ENCODE measurements at places on chromosomes 3 and 15.

DNA sequence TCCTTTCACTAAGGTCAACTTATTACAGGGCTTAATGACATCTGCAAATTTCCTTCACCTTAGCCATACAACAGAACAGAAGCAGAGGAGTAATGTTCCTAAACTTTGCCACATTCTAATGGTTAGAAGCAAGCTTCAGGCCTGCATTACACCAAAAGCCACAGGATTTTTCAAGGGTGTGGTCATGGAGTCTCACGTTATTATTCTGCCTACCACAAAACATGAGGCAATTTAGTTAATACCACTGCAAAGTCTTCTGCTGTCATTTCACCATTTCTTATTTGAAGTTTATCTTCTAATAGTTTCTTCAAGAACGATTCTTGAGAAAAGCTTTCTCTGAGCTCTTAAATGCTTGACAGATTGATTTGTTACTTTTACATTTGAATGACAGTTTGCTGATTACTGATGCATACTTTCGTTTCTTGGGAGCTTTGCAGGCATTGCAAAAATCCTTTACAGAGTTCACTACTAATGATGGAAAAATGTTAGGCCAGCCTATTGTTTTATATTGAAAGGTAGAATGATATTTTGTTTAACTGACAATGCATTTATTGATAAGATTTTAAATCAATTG, 1257.1 kb downstream of the NSUN3 start:
- no peak for DNase-seq

GRCh38 chr3:100970477-100970990, 22.7 kb downstream of the ABI3BP start:
- DNase-seq, result peak; percentile 70

DNA sequence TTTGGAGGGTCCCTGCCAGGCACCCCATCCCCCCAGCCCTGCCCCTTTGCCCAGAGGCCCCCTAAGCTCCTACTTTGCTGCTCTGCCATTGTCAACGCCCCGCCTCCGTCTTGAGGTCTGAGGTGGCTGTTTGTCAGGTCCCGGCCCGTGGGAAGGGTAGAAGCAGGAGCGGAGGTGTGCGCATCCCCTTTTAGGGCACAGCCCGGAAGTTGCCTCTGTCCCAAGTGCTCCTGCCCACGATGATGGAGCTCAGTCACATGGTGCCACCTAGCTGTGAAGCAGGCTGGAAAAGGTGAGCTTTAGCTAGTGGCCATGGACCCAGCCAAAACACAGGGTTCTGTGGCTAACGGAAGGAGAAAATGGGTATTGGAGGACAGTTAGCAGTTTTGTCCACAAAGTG, 28.5 kb upstream of the LCTL start:
- DNase-seq, result peak; percentile 39

DNA sequence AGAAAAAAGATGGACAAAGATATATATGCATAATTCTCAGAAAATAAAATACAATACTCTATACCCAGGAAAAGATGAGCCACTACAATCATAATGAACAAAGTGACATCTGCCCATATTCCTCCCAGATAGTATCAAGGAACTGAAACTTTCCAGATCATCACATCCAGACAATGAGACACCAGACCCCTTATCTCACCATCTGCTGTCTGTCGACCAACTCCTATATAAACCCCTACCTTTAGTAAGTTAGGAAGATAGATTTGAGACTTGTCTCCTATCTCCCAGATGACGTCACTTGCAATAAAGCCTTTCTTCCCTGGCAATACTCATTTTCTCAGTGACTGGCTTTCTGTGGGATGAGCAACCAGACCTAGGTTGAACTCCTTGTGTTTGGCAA, 1071.6 kb downstream of the PLOD2 start:
- DNase-seq, result no peak

DNA sequence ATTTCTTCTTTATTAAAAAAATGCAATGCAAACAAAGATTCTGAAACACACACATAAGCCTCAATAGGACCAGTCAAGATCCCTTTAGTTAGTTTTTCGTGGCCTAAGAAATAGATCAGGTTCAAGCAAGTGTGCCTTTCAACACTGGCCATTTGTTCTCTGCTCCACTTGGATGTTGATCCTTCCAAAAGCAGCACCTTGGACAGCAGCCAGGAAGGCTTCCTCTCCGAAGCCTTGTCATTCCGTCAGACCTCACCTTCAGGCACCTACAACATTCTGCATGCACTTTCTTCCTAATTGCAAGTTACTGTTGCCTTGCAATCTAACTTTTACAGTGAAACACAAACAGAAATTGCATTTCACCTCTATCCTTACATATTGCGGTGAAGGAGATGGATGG, 155.9 kb upstream of the FEZF2 start:
- DNase-seq, result no peak

DNA sequence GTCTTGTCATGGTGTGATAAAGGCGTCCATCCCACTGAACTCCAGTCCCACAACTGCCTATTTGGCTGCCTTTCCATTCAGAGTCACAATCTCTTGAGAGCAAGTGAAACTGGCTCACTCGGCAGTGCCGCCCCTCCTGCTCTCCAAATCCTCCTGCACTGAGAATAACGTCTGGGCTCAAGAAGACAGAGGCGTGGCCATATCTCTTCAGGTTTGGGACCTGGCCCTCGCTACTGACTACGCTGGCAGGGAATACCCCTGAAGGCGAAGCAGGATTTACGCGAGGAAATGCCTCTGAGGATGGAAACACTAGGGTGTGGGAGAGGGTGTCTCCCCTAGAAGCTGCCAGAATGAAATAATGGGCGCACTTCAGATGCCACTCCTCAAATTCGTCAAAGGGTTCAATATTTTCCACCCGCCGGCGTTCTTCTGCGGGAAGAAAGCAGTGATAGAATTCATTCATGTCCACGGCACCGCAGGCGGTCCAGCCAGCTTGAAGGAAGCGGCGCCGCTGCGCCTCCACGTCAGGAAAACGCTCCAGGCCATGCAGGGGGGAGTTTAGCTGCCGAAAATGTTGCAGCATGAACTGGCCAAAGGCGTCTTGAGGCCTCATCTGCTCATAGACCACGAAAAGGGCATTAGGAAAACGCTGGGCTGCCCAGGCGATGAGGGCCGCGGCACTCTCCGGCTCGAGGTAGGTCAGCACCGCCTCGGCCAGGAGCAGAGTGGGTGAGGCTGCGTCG, 985 bp downstream of the LCMT2 start:
- no peak for DNase-seq

GRCh38 chr3:45595364-45596195, 1.0 kb downstream of the LIMD1 start:
- DNase-seq, result no peak

DNA sequence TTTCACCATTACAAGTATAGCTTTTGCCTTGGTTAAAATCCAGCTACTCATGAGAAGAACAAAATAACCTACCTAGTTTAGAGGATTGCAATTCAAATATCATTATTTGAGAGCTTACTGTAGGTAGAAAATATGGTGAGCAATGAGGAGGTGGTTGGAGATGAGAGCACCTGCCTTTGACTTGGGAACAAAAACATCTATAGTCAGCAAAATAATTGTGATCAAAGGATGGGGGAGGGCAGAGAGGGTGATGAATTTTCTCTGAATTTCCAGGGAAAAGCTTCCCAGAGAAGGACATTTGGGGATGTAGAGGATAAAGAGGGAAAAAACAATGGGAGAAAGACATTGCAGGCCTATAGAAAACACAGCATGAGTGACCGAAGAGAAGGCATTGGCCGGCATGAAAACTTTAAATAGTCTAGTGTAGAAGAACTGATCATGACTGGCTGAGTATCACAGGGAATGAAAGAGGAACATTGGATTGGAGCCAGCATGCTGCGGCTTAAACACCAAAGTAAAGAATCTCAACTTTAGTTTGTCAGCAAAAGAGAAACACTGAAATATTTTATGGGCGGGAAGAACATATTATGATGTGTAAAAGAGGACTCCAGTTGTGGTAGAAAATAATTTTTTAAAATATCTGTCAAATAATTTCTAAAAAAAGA, 581.3 kb downstream of the UNC13C start:
- DNase-seq, result no peak

DNA sequence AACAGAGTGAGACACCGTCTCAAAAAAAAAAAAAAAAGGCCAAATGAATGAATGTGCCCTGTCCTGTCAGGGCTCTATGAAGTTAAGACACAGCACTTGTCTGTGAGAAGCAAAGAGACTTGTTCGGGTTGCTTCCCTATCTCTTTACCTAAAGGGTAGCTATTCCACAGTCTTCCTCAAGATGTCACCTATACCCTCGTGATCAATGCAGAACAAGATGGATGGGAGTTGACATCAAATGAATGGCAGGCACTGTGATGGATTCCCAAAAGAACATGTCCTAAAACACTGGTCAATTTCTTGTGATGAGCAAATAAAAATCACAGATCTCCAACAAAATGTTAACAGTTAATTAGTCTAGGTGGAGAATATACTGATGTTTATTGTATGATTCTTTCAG, 9.5 kb downstream of the TADA3 start:
- no peak for DNase-seq

DNA sequence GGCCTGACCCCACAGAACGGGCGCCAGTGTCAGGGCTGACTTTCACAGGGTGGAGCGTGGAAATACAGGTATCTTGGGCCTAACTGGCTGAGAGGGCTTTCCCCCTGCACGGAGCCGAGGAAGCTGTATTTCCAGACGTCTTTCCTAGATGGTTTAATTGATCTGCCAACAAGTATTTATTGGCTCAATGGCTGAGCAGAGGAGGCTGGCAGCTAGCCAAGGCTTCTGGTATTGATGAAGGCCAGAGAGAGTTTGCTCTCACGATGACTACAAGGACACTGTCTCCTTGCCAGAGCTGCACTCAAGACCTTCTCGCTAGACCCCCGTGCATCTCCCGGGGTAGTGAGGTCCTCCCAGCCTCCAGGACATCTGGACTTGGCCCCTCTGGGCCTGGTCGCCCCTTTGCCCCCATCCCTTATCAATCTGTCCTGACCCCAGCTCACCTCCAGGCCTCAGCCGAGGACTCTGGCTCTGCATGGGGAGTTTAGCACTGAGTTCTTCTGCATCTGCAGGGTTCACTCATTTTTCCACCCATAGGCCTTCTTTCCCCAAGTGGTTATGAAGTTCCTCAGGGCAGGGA, 20.6 kb downstream of the SPSB4 start:
- peak; percentile 36 for DNase-seq

DNA sequence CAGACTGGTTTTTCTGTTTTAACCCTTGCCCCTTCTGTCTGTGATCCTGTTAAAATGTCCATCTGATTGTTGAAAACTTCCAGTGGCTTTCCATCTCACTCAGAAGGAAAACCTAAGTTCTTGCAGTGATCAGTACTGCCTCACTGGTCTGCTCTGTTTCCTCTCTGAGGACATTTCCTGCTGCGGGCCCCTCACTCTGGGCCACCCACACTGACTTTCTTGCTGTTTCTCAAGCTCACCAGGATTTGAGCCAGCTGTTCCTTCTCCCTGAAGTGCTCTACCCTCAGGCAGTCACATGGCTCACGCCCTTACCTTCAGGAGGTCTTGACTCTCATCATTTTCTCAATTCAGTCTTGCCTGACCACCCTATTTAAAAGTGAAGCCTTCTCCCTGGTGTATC, 1.8 kb downstream of the GRK7 start:
- DNase-seq, result no peak

- no peak for DNase-seq
Measured at GRCh38 chr3:175798326-175798725, 939.2 kb downstream of the NAALADL2 start.

- DNase-seq, result no peak
Measured at GRCh38 chr15:72511536-72511935, 37.4 kb downstream of the ARIH1 start.

GRCh38 chr3:156764751-156765150, 61.4 kb upstream of the LEKR1 start:
- DNase-seq, result no peak

DNA sequence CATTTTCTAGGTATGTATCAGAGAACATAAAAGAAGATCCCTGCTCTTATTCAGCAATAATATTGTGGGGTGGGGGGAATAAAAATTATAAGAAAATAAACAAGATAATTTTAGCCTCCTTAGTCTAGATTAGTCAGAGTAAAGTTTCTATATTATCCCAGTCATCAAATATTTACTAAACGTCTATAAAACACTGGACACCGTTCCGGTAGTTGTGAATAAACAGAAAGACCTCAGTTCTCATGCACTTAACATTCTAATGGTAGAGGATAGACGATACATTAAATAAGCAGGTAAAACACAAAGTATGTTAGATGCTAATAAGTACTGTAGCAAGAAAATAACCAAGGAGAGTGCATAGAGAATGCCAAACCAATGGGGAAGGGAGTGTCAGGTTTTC, 425.0 kb downstream of the GBE1 start:
- no peak for DNase-seq

DNA sequence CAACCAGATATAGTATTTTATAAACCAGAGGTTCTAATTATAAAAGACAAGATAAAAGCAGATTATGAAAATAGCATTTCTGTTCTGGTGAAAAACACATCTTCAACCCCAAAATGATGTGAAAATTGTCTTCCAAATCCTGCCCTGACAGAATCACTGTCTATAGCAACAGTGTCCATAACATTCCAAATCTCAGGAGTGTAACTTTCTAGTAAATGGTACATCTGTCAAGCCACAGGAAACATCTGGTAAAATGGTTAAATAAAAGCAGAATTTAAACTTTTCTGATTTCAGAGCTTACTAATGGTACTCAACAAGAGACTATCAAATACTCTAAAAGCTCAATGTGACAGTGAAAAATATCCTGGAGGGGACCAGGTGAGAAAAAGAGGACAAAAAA, 60.5 kb downstream of the VGLL4 start:
- DNase-seq, result no peak

DNA sequence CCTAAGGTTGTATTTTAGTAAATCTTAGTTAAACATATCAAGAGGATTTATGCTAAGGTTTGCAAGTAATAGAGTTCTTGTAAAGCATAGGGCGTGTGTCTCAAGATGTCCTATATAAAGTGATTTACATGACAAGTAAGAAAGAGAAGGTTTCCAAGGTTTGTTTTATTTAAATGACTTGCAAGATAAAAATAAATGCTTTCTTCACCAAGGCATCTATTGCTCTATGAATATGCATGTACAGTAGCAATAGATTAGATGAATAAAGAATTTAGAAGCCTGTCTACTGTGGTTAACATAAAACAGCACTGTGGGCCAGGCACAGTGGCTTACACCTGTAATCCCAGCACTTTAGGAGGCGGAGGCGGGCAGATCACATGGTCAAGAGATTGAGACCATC, 466.4 kb upstream of the IL12A start:
- no peak for DNase-seq

- DNase-seq, result peak; percentile 49
Measured at GRCh38 chr3:172138792-172139507, 99.6 kb downstream of the FNDC3B start.

Measured in lower lobe of right lung (tissue), 2 donors.